Retinal pigment epithelial cell (primary cell): ENCODE measurements at places on chromosomes 2 and 18.

GRCh38 chr2:196315388-196316049 lies 144.1 kb upstream of the STK17B start:
- peak; percentile 39 for DNase-seq

GRCh38 chr18:48817021-48817461 lies 133.7 kb downstream of the SMAD7 start:
- no peak for DNase-seq

DNA sequence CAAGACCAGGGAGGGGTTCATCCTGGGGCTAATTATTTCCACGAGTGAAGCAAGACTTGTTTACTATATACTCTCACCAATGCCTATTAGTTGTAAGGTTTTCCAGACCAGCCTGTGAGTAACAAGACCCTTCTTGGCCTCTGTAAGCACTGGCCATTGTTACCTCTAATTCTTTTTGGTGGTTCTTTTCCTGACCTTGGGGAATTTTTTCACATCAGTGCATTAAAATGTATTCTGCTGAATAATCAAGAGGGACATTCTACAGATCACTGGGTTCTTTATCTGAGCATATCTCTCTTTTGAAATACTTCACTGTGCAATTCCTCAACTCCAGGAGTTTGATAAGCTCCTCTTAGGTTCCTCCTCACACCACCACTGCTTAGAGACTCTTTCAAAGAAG lies 909.9 kb upstream of the ACVR2A start:
- no peak for DNase-seq

GRCh38 chr2:46001741-46002506 lies 295.3 kb upstream of the EPAS1 start:
- no peak for DNase-seq

DNA sequence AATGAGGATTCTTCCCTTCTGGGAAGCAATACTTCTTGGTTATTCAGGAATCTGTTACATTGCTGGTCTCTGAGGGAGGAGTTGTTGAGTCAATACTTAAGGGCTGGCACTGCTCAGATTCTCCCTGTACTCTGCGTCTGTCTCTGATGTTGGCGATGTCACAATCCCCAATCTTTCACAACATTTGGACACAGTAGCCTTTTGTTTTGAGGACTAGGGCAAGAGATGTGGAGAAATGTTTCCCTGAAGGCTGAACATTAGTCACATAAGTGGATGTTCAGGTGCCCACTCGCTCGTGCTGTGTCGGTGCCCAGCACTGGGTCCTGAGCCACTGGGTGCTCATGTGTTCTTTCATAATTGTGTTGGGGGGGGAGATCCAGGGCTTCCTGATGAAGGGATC lies 55.0 kb downstream of the MAPK4 start:
- no peak for DNase-seq

GRCh38 chr18:48821251-48821590 lies 129.5 kb downstream of the SMAD7 start:
- no peak for DNase-seq

DNA sequence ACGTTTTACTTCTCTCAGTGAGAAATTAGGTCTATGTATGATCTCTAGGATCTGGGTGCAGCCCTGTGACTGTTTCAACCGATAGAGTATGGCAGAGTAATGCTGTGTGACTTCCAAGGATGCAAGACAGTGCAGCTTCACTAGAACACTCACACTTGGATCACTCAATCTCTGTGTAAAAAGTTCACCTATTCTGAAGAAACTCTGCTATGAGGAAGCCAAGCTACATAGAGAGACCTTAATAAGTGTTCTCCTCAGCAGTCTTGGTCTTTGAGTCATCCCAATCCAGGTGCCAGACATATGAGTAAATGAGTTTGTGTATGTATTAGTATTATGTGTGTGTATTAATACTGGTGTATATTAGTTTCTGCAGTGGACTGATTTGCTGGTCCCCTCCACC lies 335.0 kb downstream of the NR4A2 start:
- no peak for DNase-seq

DNA sequence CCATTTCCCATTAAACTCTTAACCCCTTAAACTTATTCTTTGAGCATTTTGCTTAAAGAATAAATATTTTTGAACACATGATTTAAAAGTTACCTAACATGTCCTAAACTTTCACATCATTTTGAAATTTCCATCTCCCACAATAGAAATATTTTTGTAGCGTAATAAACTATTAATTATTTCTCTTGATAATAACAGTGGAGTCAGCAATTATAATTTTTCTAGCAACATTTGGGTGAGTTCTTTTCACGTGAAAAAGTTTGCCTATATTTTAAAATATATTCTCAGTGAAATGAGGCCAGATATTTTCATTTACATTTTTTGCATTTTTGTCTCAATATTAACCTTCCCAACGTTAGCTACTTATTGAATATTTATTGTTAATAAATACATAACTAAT lies 320.4 kb upstream of the CRIM1 start:
- no peak for DNase-seq

GRCh38 chr18:79668203-79668602 lies 11.4 kb upstream of the CTDP1 start:
- DNase-seq: no peak

DNA sequence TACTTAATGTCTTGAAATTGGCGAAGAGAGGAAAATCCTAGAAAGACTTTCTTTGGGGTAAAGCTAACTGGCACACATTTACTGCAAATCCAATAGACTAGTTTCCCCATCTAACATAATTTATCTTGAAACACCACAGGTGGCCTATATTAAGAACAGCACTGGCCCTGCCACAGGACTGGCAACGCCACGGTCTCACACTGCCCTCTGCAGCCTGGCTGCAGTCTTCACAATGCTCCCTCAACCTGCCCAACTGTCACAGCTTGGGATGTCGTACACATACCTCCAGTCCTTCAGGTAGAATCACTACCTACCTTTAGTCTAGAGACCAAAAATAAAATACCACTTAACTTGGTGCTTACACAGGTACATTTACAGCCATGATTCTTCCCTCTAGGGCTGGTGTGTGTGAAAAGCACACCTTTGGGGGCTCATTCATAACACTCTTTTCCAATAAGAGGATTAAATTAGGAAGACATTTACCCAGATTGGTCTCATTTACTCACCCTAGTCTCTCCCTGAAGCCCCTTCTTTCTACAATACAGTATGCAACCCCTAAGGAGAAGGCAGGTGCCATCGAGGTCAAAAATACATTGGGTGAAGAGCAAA lies 222.2 kb downstream of the C1D start:
- peak; percentile 39 for DNase-seq
